ENCODE measurements at places on chromosomes 13 and 19. TPM values are rescaled to one million over a fixed set of nuclear protein-coding genes. Genes with fewer than 3 reads are reported as not detected.

Gene SRRM5
- total RNA-seq = 0.10 TPM

Gene PABPC3
- total RNA-seq = 0.28 TPM

Gene ZNF264
- 25.8 TPM for total RNA-seq

Gene CCDC124
- 28.4 TPM for total RNA-seq

Gene ZNF723
- not detected for total RNA-seq

Gene C19orf67
- not detected for total RNA-seq

Gene ZNF878
- total RNA-seq = 0.44 TPM

Gene HPN
- 0.20 TPM for total RNA-seq

Gene FGF22
- total RNA-seq = 1.2 TPM

Gene RASA3
- total RNA-seq = 16.9 TPM

Gene CYP2A6
- total RNA-seq = not detected

Gene RLN3
- total RNA-seq = not detected

Gene METTL21C
- total RNA-seq = not detected

Gene LGALS14
- 0.28 TPM for total RNA-seq

Gene ZNF880
- 41.5 TPM for total RNA-seq

Gene IZUMO2
- total RNA-seq = not detected

Gene DOCK6
- 42.7 TPM for total RNA-seq

Gene PRR19
- total RNA-seq = 0.30 TPM

Gene CGB8
- 0.72 TPM for total RNA-seq

Gene LILRA1
- total RNA-seq = 0.83 TPM

Gene ERCC5
- 57.2 TPM for total RNA-seq

Gene TMPRSS9
- total RNA-seq = 0.59 TPM

Gene IZUMO1
- total RNA-seq = not detected

All from spinal cord (tissue), 10 donors.